H9 (cell line): ENCODE measurements at places on chromosomes 4 and X.

- DNase-seq: no peak
Measured at GRCh38 chrX:96407501-96407900, 277.1 kb upstream of the DIAPH2 start.

DNA sequence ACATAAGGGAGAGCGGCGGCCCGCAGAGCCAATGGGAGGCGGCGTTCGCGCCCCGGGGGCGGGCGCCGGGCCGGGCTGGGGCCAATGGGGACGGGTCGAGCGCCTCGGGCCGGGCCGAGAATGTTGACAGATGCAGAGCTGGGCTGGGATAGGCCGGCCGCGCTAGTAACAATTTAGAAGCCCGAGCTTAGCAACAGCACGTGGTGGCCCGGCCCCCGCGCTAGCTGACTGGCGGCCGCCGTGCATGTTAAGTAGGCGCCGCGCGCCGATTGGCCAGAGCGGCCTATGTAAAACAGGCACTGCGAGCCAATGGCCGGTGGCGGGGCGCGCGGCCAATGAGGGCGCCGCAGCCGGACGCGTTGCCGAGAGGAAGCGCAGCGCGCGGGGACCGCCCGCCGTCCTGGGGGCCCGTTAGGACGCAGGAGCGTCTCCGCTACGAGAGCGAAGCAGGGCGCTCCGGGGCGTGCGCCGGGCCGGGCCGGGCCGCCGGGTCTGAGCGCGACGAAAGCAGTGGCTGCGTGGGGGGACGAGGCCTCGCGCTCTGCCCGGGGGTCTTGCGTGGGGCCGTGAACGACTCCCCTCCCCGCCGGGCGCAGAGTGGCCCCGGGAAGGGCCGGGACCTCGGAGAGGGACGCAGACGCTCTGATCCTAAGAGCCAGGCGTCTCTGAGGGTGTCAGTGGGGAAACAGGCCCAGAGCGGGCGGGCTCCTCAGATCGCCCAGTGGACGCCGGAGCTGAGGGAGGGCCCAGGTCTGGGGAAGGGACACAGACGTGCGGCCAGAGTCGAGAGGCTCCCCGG, 435 bp upstream of the MXD4 start:
- DNase-seq: peak; percentile 99

DNA sequence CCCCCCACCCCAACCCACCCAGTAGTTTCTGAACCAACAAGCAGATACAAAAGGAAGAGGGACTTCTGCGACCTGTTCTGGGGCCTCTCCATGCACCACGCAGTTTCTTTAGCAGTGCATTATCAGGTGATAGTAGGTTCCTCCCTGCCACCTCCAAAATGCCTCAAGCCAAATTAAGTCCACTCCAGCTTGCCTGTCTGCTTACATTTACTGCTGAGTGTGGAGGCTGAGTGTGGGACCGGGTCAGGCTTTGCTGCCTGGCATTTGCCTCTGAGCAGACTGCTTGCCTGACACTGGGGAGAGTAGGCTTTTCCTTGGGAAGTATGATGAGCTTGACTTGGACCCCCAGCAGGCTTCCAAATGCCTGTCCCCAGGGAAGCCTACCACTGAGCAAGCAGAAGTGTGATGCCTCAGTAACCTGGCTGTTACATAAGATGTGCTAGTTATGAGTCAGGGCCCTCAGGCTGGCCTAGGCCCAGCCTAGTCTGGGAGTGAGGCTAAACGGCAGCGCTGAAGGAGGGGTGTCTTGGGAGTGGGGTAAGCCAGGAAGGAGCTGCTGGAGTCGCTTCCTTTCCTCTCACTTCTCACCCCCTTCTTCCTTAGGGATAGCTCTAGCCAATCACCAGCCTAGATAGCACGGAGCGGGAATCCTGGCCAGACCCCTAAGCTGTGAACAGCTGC, 9.0 kb downstream of the TSC22D3 start:
- DNase-seq: no peak

- DNase-seq: no peak
Measured at GRCh38 chr4:153420361-153420760, 45.8 kb upstream of the TMEM131L start.

GRCh38 chrX:41857670-41858069, 65.7 kb downstream of the CASK start:
- DNase-seq: no peak

- DNase-seq: no peak
Measured at GRCh38 chrX:24575496-24575895, 71.7 kb downstream of the PCYT1B start.

GRCh38 chr4:37999000-37999716, 39.0 kb downstream of the PTTG2 start:
- no peak for DNase-seq

- no peak for DNase-seq
Measured at GRCh38 chr4:158958489-158959270, 144.2 kb upstream of the RAPGEF2 start.
